ENCODE measurements at places on chromosomes 1 and 21.
A peak's percentile ranks its signal among the peaks of the same experiment; 100 is the strongest.

GRCh38 chr1:14815175-14815877 is 216.8 kb downstream of the KAZN start:
- no peak for DNase-seq

GRCh38 chr1:147879911-147880310 is 22.7 kb upstream of the GJA8 start:
- DNase-seq = no peak

DNA sequence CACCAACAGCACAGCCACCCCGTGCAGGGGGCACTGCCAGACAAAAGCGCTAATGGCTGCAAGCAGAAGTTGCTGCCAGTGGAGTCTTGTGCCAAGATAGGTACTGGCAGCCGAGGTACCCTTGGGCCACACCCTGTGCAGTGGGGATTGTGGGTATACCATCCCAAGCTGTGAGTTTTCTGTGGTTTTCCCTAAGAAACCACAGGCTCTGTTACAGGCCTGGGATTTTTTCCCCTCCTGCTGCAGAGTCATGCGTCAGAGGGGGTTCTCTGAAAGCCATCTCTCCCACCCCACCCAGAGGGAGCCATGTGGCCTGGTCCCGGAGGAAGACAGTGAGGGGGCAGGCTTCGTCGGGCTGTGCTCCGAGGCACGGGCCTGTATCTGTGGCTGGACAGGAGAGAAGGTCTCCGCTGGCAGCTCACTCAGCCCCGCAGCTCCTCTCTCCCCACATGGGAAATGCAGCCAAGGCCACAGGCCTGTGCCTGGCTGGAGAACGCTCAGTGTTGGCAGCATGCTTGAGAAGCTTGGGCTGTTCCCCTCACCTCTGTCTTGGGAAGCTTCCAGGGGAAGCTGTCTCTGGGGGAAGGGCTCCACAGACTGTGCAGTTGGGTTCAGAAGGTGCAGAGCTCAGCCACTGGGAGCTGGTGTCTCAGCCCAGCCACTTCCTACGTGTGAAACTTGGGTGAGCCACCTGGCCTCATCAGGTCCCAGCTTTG is 42.5 kb downstream of the NEK2 start:
- DNase-seq = peak; percentile 43

DNA sequence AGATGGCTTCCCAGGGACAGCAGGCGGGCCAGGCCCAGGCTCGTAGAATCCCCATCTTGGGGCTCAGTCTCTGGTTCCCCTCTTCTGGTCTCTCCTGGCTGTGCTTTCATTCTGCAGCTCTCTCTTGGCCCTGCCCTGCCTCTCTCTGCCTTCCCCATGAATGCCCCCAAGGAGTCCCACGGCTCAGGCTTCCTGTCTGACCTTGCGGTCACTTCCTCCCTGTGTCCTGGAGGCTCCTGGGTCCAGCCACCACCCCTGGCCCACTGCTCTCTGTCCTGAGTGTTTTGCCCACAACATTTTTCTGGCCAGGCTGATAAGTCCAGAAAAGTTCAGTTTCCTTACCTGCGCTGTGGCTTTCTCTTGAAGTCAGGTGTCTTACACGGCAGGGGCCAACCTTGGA is 29.1 kb downstream of the PIGP start:
- no peak for DNase-seq

DNA sequence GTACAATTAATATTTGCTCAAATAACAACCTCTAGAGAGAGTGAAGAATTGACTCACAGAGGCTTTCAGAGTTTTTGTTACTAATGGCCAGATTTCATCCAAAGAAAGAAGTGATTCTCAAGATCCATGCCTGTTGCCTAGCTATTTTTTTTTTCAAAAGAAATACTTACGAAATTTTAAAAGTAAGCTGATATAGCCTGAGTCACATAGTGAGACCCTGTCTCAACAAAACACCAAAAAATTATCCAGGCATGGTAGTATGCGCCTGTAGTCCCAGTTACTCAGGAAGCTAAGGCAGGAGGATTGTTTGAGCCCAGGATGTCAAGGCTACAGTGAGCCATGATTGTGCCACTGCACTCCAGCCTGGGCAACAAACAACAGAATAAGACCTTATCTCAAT is 14.6 kb downstream of the PALMD start:
- DNase-seq = no peak

Measured in hematopoietic multipotent progenitor cell treated with erythropoietin and hydrocortisone succinate and interleukin-3 and kit ligand, for 4 days (in vitro differentiated cells).